ENCODE measurements at places on chromosomes 2 and 18. TPM values are rescaled to one million over a fixed set of nuclear protein-coding genes. Genes with fewer than 3 reads are reported as not detected.

DNA sequence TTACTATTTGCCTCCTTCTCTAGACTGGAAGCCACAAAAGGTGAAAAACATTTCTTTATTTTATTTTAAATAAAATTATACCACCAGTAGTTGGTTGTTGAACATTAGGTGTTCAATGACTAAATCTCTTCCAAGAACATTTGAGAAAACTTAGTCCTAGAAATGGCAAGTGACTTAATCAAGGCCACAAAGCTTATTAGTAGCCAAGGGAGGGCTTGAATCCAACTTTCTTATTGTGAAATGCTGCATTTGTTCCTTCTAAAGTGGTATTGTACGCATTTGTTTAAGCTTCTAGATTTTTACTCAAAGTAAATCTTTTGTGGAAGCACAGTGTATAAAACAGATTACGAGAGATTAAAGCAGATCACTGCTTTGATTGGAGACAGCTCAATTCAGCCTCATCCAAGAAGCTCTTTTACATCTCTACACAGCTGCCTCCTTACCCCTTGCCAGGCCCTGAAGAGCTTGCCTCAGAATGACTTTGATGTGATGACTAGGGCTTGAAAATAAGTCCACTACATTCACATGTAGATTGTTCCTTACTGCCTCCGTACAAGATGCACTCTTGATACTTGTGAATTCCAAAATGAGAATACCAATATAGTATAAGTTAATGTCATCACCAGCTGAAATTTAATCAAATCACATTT lies 244.8 kb downstream of the XIRP2 start:
- no peak overlapping the region for H3K4me3 ChIP-seq
- no peak for DNase-seq
- no peak overlapping the region for H3K27ac ChIP-seq
- no peaks in the 10 kb centered on the region for H3K36me3 ChIP-seq
- peaks cover 16% of the 10 kb centered on the region for H3K4me1 ChIP-seq

GRCh38 chr2:65027616-65028244 lies 28.5 kb upstream of the CEP68 start:
- no peak overlapping the region for H3K27ac ChIP-seq
- no peaks in the 10 kb centered on the region for H3K27me3 ChIP-seq

DNA sequence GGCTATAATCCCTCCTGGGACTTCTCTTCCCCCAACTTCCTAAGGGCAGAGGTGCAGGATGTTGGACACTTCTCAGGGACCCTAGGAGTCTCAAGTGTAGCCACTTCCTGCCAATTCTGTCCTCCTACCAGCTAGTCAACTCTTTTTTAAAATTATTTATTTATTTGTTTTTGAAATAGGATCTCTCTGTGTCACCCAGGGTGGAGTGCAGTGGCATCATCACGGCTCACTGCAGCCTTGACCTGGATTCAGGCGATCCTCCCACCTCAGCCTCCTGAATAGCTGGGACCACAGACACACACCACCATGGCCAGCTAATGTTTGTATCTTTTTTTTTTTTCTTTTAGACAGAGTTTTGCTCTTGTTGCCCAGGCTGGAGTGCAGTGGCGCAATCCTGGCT lies 11.5 kb downstream of the SFTPB start:
- no peaks in the 10 kb centered on the region for H3K4me1 ChIP-seq
- DNase-seq = no peak
- no peak overlapping the region for H3K4me3 ChIP-seq
- H3K36me3 ChIP-seq = peaks cover 11% of the 10 kb centered on the region
- no peak overlapping the region for H3K27ac ChIP-seq

DNA sequence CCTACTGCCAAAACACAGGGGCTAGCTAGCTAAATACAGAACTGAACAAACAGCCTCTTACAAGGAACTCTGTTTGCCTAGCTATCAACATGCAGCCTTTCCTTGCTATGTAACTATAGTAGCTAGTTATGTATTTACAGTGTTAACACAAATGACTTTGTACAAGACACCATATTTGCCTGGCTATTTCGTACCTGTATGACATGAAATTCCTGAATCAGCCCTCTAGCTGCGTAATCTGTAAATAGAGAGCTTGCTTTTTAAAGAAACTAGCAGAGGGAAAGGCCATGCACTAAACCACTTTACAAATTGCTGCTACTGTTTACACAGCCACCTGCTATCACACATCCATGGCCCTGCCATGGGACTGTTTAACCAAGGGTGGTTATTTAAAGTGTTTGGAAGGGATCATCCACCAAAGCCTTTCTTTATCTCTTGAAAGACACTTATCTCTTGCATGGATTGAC lies 248.7 kb downstream of the TFCP2L1 start:
- no peak for DNase-seq
- peaks cover 49% of the 10 kb centered on the region for H3K27me3 ChIP-seq
- H3K4me3 ChIP-seq = no peak overlapping the region
- H3K27ac ChIP-seq = no peak overlapping the region
- H3K4me1 ChIP-seq = peaks cover 27% of the 10 kb centered on the region

DNA sequence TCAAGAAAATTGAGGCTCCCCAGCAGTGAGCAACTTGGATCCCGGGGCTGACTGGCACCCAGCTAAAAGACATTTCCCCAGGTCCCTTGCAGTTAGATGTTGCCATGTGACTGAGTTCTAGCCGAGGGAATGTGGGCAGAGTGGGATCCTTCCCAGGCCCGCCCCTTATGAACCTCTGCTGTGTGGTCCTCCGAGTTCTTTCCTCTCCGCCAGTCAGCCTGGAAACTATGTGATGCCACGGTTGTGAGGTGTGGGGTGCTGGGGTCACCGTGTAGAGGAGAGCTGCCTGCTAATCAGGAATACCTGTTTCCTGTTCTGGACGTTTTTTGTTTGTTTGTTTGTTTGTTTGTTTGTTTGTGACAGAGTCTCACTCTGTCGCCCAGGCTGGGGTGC lies 45.5 kb downstream of the TMEM37 start:
- no peaks in the 10 kb centered on the region for H3K27me3 ChIP-seq
- H3K27ac ChIP-seq = no peak overlapping the region
- peak; percentile 47 for DNase-seq
- H3K4me3 ChIP-seq = no peak overlapping the region
- no peaks in the 10 kb centered on the region for H3K36me3 ChIP-seq

DNA sequence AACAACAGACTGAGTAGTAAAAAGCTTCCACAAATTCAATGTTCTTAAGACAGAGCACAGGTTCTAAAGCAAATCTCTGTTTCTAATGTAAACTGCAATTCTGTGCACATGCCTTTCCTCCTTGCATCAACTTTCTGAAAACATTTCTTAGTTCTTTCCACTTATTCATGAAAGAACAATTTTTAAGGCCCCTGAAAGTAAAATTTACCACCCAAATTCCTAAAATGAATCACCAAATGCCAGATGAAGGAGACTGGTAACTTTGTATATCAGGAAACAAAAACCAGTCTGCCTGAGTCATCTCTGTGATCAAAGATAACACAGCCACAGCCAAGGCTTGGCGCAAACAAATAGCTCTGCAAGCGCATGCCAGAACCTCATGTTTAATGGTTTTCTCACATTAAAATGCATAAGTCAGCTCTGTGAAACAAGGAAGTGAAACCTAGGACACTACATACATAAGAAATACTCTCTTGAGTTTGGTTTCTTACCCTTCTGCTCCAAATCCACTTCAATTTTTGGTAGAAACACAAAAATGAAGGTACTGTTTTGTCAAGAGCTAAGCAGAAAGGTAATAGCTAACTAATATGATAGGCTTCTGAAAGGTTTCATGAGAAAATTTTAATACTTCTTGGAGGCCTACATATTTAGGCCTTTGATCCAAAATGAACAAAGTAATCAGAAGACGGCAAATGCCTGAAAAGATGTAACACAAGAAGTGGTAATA lies 169.4 kb downstream of the THADA start:
- H3K27me3 ChIP-seq = no peaks in the 10 kb centered on the region
- H3K4me3 ChIP-seq = peak overlapping the region; percentile 37
- H3K4me1 ChIP-seq = peaks cover 40% of the 10 kb centered on the region
- peak overlapping the region; percentile 97 for H3K27ac ChIP-seq
- DNase-seq = no peak
- H3K36me3 ChIP-seq = peaks cover 20% of the 10 kb centered on the region

DNA sequence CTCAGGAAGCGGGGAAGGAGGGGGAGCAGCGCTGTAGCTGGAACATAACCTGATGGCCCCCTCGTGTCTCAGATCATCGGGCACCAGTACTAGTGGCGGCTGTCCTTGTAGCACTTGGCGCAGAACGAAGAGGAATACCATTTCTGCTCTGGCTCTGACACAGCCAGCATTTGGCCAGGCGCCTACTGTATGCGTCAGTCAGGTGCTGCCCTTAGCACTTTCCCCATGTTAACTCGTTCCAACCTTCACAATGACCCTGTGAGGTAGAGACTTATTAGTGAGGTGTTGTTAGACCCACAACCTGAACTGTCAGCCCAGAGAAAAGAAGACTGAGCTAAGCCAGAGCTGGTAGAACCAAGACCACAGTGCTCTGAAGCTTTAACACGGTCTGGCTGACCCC lies 47.7 kb upstream of the EML6 start:
- peaks cover 5% of the 10 kb centered on the region for H3K4me1 ChIP-seq
- no peak overlapping the region for H3K4me3 ChIP-seq
- no peaks in the 10 kb centered on the region for H3K27me3 ChIP-seq
- H3K27ac ChIP-seq = no peak overlapping the region

Gene CSRNP3
- total RNA-seq = 18.4 TPM

Gene CCDC85A
- total RNA-seq = 5.4 TPM

Gene AFF3
- total RNA-seq = 29.2 TPM

Measured in type B pancreatic cell (in vitro differentiated cells).